ENCODE measurements at places on chromosomes 6 and 20.

- no peaks in the 10 kb centered on the region for H3K4me1 ChIP-seq
- no peak overlapping the region for H3K4me3 ChIP-seq
- H3K27ac ChIP-seq, result no peak overlapping the region
- no peak for DNase-seq
These were observed 41.5 kb upstream of the RNF24 start for GRCh38 chr20:4056880-4057279.

DNA sequence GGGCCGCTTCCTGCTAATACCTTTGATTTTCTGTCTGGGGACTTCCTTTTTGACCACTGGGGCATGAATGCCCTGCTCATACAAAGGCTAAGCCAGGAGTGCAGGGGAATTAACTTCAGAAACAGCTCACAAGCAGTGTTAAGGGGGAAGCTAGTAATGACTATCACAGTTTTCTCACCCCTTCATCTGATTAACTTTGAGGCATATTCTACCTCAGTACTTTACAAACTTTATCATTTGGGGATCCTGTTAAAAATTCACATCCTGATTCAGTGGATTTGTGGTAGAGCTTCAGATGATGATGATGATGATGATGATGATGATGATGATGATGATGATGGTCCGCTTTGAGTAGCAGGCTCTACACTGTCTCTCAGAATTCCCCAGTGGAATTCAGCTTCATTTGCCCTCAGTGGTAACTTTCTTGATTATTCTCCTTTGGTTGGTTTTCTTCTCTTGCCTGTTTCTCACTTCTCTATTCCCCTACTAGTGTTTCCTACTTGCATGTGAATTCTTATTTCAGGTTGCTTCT, 78.4 kb upstream of the TMEM170B start:
- no peak for DNase-seq
- H3K27me3 ChIP-seq, result no peaks in the 10 kb centered on the region
- H3K36me3 ChIP-seq, result no peaks in the 10 kb centered on the region
- no peaks in the 10 kb centered on the region for H3K4me1 ChIP-seq
- H3K27ac ChIP-seq, result no peak overlapping the region

DNA sequence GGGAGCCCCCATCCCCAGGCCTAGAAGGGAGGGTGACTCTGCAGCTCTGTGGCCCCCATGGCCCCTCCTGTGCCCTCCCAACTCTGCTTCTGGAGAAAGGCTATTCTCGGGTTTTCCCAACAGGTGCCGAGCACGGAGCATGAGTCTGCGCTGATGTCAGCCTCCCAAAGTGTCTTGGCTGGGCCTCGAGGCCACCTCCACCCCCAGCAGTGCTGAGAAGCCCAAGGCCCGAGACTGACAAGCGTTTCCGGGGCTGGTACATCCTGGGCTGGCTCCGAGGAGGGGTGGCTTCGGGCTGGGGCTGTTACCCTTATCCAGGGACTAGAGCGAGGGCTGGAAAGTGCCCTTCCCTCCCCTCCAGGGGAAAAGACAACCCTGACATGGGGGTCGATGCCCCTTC, 60.2 kb upstream of the GATA5 start:
- no peaks in the 10 kb centered on the region for H3K27me3 ChIP-seq
- no peaks in the 10 kb centered on the region for H3K36me3 ChIP-seq
- H3K27ac ChIP-seq, result no peak overlapping the region
- DNase-seq, result no peak

GRCh38 chr20:33301192-33301930, 18.3 kb downstream of the BPIFB1 start:
- H3K4me3 ChIP-seq, result no peak overlapping the region
- no peaks in the 10 kb centered on the region for H3K36me3 ChIP-seq
- no peak overlapping the region for H3K27ac ChIP-seq
- H3K27me3 ChIP-seq, result no peaks in the 10 kb centered on the region
- DNase-seq, result no peak

GRCh38 chr6:47083586-47084047, 41.5 kb upstream of the ADGRF1 start:
- no peaks in the 10 kb centered on the region for H3K36me3 ChIP-seq
- H3K4me1 ChIP-seq, result peaks cover 7% of the 10 kb centered on the region
- no peaks in the 10 kb centered on the region for H3K27me3 ChIP-seq
- DNase-seq, result peak; percentile 97
- peak overlapping the region; percentile 64 for H3K27ac ChIP-seq
- no peak overlapping the region for H3K4me3 ChIP-seq

- no peak overlapping the region for H3K4me3 ChIP-seq
- H3K36me3 ChIP-seq, result no peaks in the 10 kb centered on the region
- H3K27ac ChIP-seq, result no peak overlapping the region
- no peak for DNase-seq
- no peaks in the 10 kb centered on the region for H3K27me3 ChIP-seq
- H3K4me1 ChIP-seq, result no peaks in the 10 kb centered on the region
These were observed 79.7 kb downstream of the JARID2 start for GRCh38 chr6:15325540-15325955.

- no peak overlapping the region for H3K4me3 ChIP-seq
- no peak for DNase-seq
- no peak overlapping the region for H3K27ac ChIP-seq
- H3K27me3 ChIP-seq, result no peaks in the 10 kb centered on the region
- no peaks in the 10 kb centered on the region for H3K36me3 ChIP-seq
These were observed 9.6 kb downstream of the TTPAL start for GRCh38 chr20:44485078-44485829.

DNA sequence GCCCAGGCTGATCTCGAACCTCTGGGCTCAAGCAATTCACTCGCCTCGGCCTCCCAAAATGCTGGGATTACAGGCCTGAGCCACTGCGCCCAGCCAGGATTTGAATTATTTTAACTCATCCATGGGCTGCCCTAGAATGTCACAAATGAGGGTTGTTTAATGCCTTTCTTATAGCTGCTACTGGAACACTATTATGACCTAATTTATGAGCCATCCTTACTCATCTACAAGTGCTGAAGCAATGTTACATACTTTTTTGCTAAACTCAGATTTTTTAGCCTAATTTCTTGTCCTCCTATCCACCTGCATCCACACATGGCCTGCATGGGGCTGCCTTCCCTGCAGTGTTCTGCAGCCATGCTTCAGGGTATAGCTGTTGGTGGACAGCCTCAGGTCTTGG, 59.9 kb downstream of the RTN4IP1 start:
- no peaks in the 10 kb centered on the region for H3K27me3 ChIP-seq
- H3K4me1 ChIP-seq, result no peaks in the 10 kb centered on the region
- DNase-seq, result no peak
- H3K27ac ChIP-seq, result no peak overlapping the region

DNA sequence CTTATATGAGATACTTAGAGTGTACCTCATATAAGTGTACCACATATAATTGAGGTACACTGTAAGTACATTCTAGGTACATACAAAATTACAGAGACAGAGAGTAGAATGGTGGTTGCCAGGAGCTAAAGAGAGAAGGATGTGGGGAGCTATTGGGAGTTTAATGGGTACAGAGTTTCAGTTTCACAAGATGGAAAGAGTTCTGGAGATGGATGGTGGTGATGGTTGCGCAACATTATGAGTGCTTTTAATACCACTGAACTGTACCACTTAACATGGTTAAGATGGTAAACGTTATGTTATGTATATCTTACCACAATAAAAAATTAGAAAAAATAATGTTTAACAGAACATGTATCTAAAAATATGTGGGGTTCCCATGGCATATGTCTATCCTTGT, 69.4 kb downstream of the PRND start:
- no peak overlapping the region for H3K4me3 ChIP-seq
- no peak for DNase-seq
- no peaks in the 10 kb centered on the region for H3K36me3 ChIP-seq
- H3K27ac ChIP-seq, result no peak overlapping the region
- H3K4me1 ChIP-seq, result no peaks in the 10 kb centered on the region
- H3K27me3 ChIP-seq, result no peaks in the 10 kb centered on the region

- no peaks in the 10 kb centered on the region for H3K4me1 ChIP-seq
- H3K27ac ChIP-seq, result no peak overlapping the region
- no peak for DNase-seq
These were observed 101.5 kb downstream of the PDSS2 start for GRCh38 chr6:107357842-107358241.

GRCh38 chr6:114158411-114158810, 184.4 kb downstream of the HS3ST5 start:
- DNase-seq, result no peak
- H3K27ac ChIP-seq, result no peak overlapping the region
- no peak overlapping the region for H3K4me3 ChIP-seq
- H3K4me1 ChIP-seq, result no peaks in the 10 kb centered on the region

Data from uterus (tissue), 4 donors.